ENCODE measurements at places on chromosomes 3 and 15. TPM values are rescaled to one million over a fixed set of nuclear protein-coding genes. Genes with fewer than 3 reads are reported as not detected.

GRCh38 chr3:148178503-148178902 is 519.2 kb upstream of the AGTR1 start:
- no peak overlapping the region for H3K27ac ChIP-seq
- no peaks in the 10 kb centered on the region for H3K36me3 ChIP-seq
- H3K27me3 ChIP-seq = no peaks in the 10 kb centered on the region
- no peaks in the 10 kb centered on the region for H3K4me1 ChIP-seq
- H3K4me3 ChIP-seq = no peak overlapping the region
- DNase-seq = no peak

GRCh38 chr3:54960082-54960481 is 32.2 kb upstream of the LRTM1 start:
- H3K36me3 ChIP-seq = no peaks in the 10 kb centered on the region
- no peak for DNase-seq
- H3K4me1 ChIP-seq = no peaks in the 10 kb centered on the region
- H3K27me3 ChIP-seq = no peaks in the 10 kb centered on the region

DNA sequence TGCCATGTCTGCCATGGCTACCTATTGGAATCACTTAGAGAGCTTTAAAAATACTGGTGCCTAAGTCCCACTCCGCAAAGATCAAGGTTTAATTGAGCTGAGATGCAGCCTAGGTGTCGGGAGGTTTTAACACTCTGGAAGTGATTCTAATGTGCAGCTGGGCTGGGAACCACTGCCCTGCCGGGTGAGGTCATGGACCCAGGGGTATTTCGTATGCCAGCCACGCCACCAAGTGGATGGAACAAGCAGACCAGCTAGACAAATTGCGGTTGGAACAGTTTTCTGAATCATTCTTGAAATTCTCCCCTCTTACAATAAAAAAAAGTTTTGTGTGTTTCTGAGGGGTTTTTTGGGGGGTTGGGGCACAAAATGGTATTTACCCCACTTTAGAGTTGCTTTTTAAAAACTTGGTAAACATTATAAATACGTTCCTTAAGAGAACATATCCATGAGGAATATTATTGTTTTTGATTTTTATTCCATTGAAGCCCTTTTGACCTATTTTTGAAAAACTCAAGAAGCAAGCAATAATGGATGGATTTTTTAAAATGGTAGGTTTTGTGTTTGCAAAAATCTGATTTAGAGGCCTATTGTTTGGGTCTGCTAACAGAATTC is 66.2 kb upstream of the CSTA start:
- H3K36me3 ChIP-seq = no peaks in the 10 kb centered on the region
- DNase-seq = peak; percentile 78
- H3K27ac ChIP-seq = no peak overlapping the region
- no peaks in the 10 kb centered on the region for H3K4me1 ChIP-seq
- no peaks in the 10 kb centered on the region for H3K27me3 ChIP-seq

GRCh38 chr3:189771842-189772450 is 140.8 kb downstream of the TP63 start:
- H3K27me3 ChIP-seq = no peaks in the 10 kb centered on the region
- no peak overlapping the region for H3K27ac ChIP-seq
- no peak overlapping the region for H3K4me3 ChIP-seq
- H3K4me1 ChIP-seq = no peaks in the 10 kb centered on the region
- DNase-seq = no peak

DNA sequence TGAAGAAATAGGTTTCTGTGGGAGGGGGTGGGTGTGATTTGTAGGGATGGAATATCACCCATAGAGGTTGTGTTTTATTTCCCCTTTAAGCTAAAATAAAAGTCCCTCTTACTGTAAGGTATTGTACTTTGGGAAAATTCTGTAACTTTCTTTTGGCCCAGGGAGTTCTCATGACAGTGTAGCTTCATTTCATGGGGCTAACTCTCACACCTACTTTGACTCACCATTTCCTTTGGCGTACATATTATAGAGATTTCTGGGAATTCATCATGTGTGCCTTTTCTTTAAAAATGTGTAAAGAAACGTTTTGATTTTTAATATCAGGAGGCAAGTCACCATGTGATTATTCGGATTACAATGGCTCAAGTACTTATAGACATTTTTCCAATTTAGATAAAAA is 477.7 kb upstream of the CFAP20DC start:
- no peak overlapping the region for H3K4me3 ChIP-seq
- no peak overlapping the region for H3K27ac ChIP-seq
- no peak for DNase-seq
- no peaks in the 10 kb centered on the region for H3K4me1 ChIP-seq
- H3K36me3 ChIP-seq = no peaks in the 10 kb centered on the region

BCHE gene
- polyA plus RNA-seq = 0.08 TPM

DNA sequence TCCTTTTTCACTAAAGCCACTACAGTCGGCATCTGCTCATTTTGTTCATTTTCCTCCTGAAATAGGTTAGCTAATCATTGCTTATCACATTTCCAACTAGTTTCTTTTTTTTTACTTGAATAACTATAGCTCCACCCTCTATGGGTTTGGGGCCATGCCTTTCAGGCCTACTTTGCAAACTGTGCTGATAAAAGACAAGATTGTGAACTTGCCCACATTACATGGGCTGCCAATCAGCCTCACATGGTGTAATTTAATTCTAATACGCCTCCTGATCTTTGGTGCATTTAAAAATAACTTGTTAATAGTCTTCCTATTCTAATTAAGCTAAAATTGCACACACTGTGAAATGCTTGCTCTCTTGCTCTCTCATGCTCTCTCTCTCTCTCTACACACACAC is 90.5 kb downstream of the TGFBR2 start:
- DNase-seq = no peak
- H3K27me3 ChIP-seq = no peaks in the 10 kb centered on the region
- peaks cover 2% of the 10 kb centered on the region for H3K36me3 ChIP-seq
- no peak overlapping the region for H3K27ac ChIP-seq
- H3K4me1 ChIP-seq = peaks cover 7% of the 10 kb centered on the region

- peak overlapping the region; percentile 12 for H3K27ac ChIP-seq
- peaks cover 6% of the 10 kb centered on the region for H3K36me3 ChIP-seq
- no peak for DNase-seq
Observed at GRCh38 chr3:124363476-124363875, 366.8 kb upstream of the UMPS start.

MYZAP gene
- polyA plus RNA-seq = 7.5 TPM

DNA sequence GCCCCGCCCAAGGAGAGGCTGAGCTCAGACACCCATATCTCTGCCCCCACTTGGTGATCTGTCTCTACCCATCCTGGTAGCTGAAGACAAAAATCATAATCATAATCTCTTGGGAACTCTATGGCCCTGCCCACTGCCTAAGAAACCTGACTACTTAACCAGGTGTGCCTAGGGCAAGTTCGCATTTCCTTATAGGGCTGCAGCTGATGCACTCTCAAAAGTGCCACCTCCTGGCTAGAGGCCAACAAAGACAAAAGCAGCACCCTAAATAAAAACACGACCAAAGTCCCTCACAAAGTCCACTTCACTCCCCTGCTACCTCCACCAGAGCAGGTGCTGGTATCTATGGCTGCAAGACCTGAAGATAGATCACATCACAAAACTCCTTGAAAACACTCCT is 250.4 kb upstream of the SLITRK3 start:
- no peak overlapping the region for H3K27ac ChIP-seq
- no peak for DNase-seq
- no peaks in the 10 kb centered on the region for H3K4me1 ChIP-seq
- no peak overlapping the region for H3K4me3 ChIP-seq
- H3K36me3 ChIP-seq = no peaks in the 10 kb centered on the region

- H3K27ac ChIP-seq = no peak overlapping the region
- no peaks in the 10 kb centered on the region for H3K36me3 ChIP-seq
- no peaks in the 10 kb centered on the region for H3K27me3 ChIP-seq
- no peak overlapping the region for H3K4me3 ChIP-seq
- H3K4me1 ChIP-seq = no peaks in the 10 kb centered on the region
Observed at GRCh38 chr3:111616417-111617105, 21.4 kb upstream of the ZBED2 start.

MKRN2OS gene
- 5.0 TPM for polyA plus RNA-seq

GRCh38 chr15:52879904-52880303 is 89.8 kb upstream of the ONECUT1 start:
- no peak overlapping the region for H3K4me3 ChIP-seq
- no peaks in the 10 kb centered on the region for H3K36me3 ChIP-seq
- H3K4me1 ChIP-seq = no peaks in the 10 kb centered on the region
- H3K27me3 ChIP-seq = no peaks in the 10 kb centered on the region
- DNase-seq = no peak

DNA sequence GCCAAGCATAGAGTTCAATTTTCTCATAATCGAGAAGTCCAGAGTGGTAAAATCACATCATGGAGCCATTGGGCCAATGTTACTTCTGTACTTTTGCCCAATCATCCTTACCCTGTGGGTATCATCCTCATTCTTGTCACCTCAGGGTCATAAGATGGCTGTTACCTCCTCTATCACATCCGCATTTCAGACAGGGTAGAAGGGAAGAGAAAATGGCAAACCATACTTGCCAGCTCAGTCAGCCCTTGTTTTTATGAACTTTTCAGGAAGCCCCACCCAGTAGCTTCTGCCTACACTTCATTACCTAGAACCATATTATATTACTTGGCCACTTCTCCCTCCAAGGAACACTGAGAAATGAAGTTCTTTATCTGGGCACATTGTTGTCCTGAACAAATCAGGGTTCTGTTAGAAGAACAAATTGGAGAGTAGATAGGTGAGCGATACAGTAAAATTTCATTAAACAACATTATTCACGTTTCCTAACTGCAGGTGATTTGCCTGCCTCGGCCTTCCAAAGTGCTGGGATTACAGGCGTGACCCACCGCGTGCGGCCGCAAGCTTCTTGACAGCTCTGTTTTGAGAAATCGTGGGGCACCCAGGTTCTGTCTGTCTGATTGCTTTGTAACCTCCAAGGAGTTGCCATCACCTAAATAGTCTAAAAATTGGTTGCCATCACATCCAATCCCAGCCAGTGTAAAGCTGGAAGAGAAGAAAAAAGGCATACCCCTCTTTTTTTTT is 34.5 kb upstream of the RPN1 start:
- H3K4me3 ChIP-seq = no peak overlapping the region
- H3K4me1 ChIP-seq = no peaks in the 10 kb centered on the region
- H3K27me3 ChIP-seq = no peaks in the 10 kb centered on the region
- H3K36me3 ChIP-seq = no peaks in the 10 kb centered on the region

GRCh38 chr3:58272891-58273290 is 33.2 kb upstream of the RPP14 start:
- DNase-seq = no peak
- no peak overlapping the region for H3K27ac ChIP-seq
- no peaks in the 10 kb centered on the region for H3K27me3 ChIP-seq

DNA sequence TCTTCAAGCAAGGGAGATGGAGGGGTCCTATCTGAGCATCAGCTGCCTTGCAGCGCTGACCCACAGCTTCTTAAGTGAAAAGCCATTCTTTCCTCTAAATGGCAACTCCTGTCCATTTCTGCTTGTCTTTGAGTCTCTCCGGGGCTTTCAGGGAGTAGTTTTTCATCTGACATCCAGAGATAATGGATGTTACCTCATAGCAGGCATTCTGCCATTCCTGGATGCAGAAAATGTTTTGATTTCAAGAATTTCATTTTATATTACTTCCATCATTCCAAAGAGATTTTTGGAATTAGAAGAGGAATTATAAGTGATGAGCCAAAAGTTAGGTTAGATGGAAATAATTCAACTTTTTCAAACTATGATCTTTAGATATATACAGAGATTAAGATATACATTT is 44.9 kb upstream of the GABRG3 start:
- no peak overlapping the region for H3K27ac ChIP-seq
- no peaks in the 10 kb centered on the region for H3K4me1 ChIP-seq
- no peak overlapping the region for H3K4me3 ChIP-seq
- DNase-seq = no peak
- H3K27me3 ChIP-seq = no peaks in the 10 kb centered on the region
- H3K36me3 ChIP-seq = no peaks in the 10 kb centered on the region

LYZL4 gene
- not detected for polyA plus RNA-seq

- H3K27ac ChIP-seq = no peak overlapping the region
- DNase-seq = no peak
- no peak overlapping the region for H3K4me3 ChIP-seq
- no peaks in the 10 kb centered on the region for H3K27me3 ChIP-seq
Observed at GRCh38 chr3:61861410-61861809, 300.0 kb downstream of the PTPRG start.

CHRNB4 gene
- not detected for polyA plus RNA-seq

- H3K27me3 ChIP-seq = no peaks in the 10 kb centered on the region
- H3K36me3 ChIP-seq = no peaks in the 10 kb centered on the region
- H3K4me1 ChIP-seq = no peaks in the 10 kb centered on the region
- no peak overlapping the region for H3K4me3 ChIP-seq
- no peak for DNase-seq
- H3K27ac ChIP-seq = no peak overlapping the region
Observed at GRCh38 chr15:80285379-80285778, 33.4 kb upstream of the CTXND1 start.

GATM gene
- polyA plus RNA-seq = 6.9 TPM

EEFSEC gene
- polyA plus RNA-seq = 18.8 TPM

ZMYND10 gene
- polyA plus RNA-seq = 0.13 TPM

UNC13C gene
- polyA plus RNA-seq = under 0.01 TPM

HEG1 gene
- 12.0 TPM for polyA plus RNA-seq

GRCh38 chr3:122151480-122151879 is 32.0 kb upstream of the CASR start:
- H3K36me3 ChIP-seq = no peaks in the 10 kb centered on the region
- no peaks in the 10 kb centered on the region for H3K27me3 ChIP-seq
- H3K4me1 ChIP-seq = no peaks in the 10 kb centered on the region

GRCh38 chr3:100271522-100271921 is 10.7 kb downstream of the TBC1D23 start:
- no peak overlapping the region for H3K27ac ChIP-seq
- no peak overlapping the region for H3K4me3 ChIP-seq
- no peaks in the 10 kb centered on the region for H3K36me3 ChIP-seq
- no peak for DNase-seq

GRCh38 chr3:52298149-52299098 is 10.8 kb downstream of the GLYCTK start:
- H3K27me3 ChIP-seq = no peaks in the 10 kb centered on the region
- DNase-seq = no peak
- H3K4me3 ChIP-seq = no peak overlapping the region
- H3K4me1 ChIP-seq = no peaks in the 10 kb centered on the region

DNA sequence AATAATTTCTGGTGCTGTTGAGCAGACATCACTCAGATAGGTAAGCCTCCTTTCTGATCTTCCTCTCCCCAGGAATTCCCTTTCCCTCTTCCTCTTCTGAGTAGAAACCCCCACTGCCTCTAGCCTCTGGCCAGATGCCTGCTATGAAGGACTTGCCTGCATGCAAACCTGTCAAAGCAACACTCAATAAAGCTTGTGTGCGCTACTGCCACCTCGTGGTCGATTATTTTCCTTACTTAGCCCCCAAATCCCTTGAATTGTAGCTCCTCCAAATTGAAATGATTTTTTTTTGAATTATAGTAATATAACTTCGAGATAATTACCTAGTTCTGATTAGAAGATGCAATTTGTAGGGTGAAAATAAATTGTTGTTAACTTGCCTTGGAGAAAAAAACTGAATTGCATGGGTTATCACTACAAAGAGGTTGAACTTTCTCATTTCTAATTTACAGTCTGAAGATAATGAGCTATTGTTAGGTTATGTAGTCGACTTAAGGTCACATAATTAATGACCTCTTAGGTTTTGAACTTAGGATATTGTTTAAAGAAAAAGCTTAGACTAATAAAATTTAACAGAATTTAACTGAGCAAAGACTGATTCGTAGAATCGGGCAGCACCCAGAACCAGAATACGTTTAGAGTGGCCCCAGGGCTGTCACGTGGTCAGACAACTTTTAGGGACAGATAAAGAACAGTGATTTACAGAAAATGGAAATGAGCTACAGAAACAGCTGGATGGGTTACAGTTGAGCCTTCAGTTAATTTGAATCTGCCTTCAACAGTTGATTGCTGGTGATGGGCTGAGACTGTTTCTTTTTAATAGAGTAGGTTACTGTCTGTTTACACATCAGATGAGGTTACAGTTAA is 269.3 kb downstream of the ARPP21 start:
- H3K36me3 ChIP-seq = no peaks in the 10 kb centered on the region
- H3K27me3 ChIP-seq = no peaks in the 10 kb centered on the region
- DNase-seq = peak; percentile 76
- H3K27ac ChIP-seq = no peak overlapping the region
- H3K4me1 ChIP-seq = no peaks in the 10 kb centered on the region
